T1000 (cell line): ENCODE measurements at places on chromosomes 12 and 14.
A peak's percentile ranks its signal among the peaks of the same experiment; 100 is the strongest.

GRCh38 chr12:117069926-117070900 is 29.0 kb downstream of the TESC start:
- no peak for DNase-seq

DNA sequence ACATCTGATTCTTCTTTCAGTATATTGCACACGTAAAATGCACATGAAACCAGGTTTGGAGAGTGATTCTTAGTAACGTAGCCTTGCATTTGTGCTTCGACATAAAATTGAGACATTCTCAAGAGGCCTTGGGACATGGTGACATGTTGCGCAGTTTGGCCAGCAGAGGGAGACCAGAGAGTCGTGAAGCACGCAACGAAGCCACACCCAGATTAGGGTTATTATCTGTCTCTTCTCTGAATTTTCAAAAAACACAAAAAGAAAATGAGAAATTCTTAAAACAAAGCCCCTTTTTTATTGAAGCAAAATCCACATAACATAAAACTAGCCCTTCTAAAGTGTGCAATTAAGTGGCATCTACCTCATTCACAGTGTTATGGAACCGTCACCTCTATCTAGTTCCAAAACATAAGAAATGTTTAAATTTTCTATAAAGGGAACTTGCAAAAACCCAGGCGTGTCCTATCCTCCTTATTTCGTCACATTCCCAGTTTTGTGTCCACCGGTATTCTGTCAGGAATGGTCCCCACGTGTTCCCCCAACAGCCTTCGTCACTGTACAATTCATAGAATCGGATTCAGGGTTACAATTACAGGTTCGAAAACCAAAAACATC is 108.8 kb upstream of the ATF7IP start:
- DNase-seq = peak; percentile 24

DNA sequence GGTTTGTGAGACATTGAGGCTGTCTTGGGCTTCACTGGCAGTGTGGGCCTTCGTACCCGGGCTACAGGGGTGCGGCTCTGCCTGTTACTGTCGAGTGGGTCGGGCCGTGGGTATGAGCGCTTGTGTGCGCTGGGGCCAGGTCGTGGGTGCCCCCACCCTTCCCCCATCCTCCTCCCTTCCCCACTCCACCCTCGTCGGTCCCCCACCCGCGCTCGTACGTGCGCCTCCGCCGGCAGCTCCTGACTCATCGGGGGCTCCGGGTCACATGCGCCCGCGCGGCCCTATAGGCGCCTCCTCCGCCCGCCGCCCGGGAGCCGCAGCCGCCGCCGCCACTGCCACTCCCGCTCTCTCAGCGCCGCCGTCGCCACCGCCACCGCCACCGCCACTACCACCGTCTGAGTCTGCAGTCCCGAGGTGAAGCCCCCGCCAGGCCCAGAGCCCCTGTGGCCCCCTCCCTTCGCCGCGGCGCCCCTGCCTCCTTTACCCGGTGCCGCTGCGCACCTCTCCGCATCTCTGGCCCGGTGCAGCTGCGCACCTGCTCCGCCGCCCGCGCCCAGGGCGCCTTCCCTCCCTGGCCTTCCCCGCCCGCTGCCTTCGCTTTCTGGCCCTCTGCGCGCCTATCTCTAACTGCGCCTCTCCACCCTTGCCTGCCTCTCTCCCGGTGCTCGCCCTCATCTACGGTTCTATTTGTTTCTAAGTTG is at the start of gene ENO2:
TSS of gene ENO2 (plus strand) at position 335 of the 701 bp plus-strand sequence. CDS start 1,253 bp downstream, outside the sequence.
- peak; percentile 48 for DNase-seq

DNA sequence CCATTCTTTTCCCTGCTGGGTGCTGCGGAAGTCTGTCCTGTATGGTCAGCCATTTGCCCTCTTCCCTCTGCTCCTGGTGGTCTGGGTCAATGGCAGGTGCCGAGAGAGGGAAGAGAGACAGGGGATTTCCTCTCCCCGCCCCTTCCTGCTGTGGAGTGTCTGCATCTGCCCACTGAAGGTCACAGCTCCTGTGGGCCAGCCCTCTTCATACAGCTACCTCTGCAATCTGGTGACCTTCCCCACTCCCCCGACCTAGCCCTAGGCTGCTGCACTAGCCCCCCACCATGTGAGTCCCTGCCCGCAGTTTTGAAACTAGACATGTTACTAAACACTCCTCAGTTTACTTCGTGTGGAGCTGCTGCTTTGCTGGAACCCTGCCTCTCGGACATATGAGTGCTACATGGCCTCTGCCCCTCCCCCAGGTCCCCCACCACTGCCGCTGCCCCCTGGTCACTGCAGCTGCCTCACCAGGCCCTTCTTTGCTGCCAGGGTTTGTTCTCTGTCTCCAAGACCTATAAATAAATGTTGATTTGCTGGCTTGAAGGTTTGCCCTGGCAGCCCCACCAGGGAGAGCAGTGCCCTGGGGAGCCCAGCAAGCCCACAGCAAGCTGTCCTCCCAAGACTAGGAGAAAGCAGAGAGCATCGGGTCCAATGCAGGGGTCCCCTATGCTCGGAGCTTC is 102.9 kb downstream of the DPF3 start:
- no peak for DNase-seq

- no peak for DNase-seq
Observed at GRCh38 chr14:60064491-60065072, 27.1 kb upstream of the PCNX4 start.

- no peak for DNase-seq
Observed at GRCh38 chr14:33542338-33543287, 408.3 kb downstream of the EGLN3 start.

GRCh38 chr12:132511516-132512196 is 21.7 kb downstream of the FBRSL1 start:
- no peak for DNase-seq

DNA sequence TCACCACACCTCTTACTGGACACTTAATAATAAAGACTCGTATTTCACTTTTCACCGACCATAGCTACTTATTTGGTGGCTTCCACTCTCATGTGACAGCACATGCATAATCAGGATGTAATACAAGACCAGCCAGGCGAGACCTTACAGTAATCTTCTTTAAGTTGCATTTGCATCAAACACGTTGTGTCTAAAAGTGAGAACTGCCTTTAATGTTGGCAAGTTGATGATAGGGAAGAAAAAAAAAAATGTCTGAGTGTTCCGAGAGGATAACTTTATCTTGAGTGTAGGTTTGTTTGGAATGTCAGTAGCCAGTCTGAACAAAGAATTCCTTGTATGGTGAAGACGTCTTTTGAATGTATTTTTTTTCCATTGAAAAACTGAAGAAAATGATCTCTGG is 440.4 kb downstream of the ADAMTS20 start:
- no peak for DNase-seq
